AG04449 (cell line): ENCODE measurements at places on chromosomes 1 and 21.

DNA sequence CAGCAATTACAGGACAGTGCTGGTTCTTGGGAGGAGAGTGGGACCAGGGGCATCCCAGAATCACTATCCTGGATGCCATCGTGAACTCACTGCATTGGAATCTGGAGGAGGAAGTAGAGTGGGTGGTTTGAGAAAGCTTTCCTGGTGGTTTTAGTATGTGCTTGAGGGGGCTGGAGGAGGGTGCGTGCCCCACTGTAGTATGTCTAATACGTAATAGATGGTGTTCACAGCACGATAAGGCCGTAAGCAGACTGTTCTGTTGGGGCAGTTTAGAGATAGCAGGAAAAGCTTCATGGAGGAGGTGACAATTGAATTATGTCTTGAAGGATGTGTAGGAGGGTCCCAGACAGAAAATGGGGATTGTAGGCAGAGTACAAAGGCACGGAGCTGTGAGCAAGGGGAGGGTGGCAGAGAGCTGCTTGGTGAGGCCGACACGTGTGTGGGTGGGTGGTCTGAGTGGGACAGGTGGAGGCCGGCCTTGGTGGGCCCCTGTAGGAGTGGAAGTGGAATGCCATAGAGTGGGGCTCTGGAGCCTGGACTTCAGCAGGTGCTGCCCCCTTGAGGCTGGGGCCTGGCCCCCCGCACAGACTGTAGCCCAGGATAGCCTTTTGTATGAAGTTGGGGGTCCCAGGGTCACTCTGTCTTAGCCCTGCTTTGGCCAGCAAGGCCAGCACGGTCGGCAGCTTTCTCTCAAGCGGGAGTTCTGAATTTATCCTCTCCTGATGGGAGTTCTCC lies 37.0 kb downstream of the IL6R start:
- no peak for DNase-seq

DNA sequence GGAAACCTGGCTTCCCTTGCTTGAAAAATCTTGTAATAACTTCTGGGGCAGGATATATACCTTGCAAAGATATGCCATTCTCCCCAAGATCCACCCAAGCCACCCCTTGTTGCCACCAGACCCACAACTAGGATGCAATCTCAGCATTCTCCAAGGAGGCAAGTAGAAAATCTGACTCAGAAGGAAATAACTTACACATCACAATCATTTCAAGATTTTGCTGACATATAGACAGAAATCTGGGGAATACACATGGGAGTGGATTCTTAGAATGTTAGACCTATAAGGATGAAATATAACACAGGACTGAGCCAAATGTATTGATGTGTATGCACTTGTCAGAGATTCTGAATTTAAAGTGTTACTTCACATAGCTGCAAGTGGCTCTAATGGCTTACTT lies 14.8 kb upstream of the ZDHHC18 start:
- DNase-seq, result no peak

DNA sequence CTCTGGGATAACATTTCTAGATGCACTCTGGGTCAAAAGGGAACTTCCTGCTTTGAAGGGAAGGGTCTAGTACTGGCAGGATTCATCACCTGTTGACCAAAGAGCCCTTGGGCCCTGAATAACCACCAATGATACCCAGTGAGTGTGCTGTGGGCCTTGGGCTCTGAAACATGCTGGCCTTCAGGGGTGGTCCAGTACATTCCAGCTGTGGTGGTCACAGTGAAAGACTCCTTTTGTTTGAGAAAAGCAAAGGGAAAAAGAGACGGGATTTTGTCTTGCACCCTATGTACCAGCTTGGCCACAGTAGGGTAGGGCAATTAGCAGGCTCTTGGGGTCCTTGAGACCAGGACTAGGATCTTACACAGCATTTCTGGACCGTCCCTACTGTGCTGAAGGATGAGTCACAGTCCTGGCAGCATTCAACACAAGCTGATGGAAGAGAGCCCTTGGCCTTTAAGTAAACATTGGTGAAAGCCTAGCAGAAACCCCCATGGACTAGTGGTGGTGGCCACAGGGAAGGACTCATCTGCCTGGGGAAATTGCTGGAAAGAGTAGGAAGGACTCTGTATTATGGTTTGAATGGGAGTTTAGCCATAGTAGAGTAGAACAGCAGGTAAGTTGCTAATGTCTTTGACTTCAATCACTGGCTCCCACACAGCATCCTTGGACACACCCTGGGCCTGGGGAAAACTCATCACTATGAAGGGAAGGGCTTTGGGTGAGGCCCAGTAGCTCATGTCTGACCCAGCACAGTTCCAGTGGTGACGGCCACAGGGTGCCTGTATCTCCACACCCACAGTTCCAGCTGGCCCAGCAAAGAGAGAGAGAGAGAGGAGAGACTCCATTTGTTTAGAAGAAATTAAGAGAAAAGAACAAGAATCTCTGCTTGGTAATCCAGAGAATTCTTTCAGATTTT lies 87.5 kb downstream of the COL24A1 start:
- DNase-seq, result no peak

DNA sequence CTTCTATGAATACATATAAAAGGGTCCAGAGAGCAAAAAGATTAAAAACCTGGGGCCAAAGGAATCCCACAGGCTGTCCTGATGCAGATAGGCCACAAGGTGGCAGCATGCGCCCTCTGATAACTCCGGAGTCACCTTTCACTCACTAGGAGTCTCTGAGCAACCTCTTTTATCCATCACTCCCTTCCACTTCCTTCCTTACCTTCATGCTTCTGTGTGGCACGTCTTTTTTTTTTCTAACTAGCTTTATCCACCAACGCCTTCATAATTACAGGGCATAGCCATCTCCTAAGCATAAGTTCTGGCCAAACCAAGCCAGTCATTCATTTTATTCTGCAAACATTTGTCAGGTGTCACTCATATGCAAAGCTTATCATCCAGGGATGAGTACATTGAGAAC lies 3.9 kb upstream of the PGLYRP4 start:
- DNase-seq, result peak; percentile 2

DNA sequence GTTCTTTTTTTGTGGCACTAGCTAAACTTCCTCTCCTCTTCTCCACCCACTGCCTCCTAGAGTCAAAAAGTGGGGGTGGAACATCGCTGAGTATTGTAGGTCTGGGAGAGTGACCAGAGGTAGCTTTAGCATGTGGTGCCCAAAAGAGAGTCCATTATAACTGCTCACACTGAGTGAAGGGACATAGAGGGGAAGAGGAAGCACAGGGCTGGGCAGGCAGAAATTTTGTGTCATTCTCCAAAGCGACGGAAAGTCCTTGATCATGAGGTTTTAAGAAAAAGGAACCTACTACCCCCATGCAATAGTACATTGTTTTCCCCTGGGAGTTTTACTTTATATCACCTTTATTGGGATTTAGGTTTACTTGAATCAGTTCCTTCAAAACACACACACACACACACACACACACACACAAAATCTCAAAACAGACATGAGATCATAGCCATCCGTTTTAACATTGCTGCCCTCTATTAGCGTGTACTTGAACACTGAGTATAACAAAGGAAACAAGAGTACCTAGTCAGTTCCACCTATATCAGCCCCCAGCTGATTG lies 4.1 kb downstream of the CD84 start:
- no peak for DNase-seq

DNA sequence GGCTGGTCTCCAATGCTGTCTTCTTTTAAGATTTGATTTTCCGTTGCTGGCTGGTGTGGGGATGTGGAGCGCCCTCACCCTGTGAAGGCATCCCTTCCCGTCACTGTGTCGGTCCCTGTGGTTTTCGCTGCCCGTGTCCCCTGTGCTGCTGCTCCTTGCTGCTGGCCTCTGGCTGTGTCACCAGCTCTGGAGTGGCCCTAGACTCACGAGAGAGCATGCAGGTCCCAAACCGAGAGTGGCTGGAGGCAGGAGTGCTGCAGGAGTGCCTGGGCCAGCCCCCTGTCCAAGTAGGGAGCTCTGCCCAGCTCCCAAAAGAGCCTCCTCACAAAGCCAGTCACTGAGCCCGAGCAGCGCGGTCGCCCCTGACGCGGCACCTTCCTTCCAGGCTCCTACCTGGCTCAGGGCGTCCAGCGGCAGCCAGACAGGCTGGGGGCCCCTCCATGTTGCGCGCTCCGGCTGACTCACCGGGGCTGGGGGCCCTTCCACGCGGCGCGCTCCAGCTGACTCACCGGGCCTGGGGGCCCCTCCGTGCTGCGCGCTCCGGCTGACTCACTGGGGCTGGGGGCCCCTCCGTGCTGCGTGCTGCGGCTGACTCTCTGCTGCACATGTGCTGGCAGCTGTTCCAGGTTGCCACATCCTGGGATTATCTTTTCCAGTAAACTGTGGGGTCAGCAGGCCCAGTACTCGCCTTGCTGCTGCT lies 106.7 kb upstream of the COL6A1 start:
- DNase-seq, result peak; percentile 90

DNA sequence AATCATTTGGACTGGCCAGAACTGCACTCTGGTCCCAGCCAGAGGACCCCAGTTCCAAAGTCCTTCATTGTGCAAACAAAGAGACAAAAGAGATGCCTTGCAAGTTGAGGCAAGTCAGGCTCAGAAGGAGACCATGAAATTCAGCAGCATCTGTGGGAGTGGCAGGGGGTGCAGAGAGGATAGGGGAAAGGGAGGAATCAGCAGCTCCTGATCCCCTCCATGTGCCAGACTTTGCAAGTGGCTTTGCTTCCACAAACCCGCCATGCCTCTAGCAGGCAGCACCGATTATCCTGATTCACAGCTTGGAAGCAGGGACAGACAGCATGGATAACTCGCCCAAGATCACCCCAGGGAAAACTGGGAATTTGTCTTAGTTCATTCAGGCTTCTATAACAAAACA lies 2.1 kb upstream of the CAPN9 start:
- DNase-seq, result no peak
